ENCODE measurements at places on chromosomes 2 and 18.
A peak's percentile ranks its signal among the peaks of the same experiment; 100 is the strongest.

DNA sequence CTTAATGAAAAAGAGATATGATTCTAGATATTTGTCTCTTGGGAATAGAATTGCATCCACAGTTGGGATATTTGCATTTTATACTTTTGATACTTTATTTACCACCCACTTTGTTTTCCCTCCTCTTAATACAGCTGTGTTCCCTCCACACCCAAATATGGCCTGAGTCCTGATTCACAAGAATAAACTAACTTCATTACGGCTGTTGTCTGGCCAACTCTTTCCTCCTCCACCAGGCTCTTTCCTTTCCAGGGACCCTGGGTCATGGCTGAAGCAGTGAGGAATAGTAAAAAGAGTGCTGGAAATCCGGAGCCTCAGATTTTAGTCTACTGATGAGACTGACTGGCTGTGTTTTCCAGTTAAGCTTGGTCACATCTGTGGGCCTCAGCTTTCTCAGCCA lies 48.4 kb upstream of the STAM2 start:
- DNase-seq: no peak

- DNase-seq: no peak
These were observed 1.3 kb upstream of the MOCOS start for GRCh38 chr18:36185901-36186460.

GRCh38 chr18:35268821-35269220 lies 21.2 kb downstream of the ZSCAN30 start:
- DNase-seq: no peak

DNA sequence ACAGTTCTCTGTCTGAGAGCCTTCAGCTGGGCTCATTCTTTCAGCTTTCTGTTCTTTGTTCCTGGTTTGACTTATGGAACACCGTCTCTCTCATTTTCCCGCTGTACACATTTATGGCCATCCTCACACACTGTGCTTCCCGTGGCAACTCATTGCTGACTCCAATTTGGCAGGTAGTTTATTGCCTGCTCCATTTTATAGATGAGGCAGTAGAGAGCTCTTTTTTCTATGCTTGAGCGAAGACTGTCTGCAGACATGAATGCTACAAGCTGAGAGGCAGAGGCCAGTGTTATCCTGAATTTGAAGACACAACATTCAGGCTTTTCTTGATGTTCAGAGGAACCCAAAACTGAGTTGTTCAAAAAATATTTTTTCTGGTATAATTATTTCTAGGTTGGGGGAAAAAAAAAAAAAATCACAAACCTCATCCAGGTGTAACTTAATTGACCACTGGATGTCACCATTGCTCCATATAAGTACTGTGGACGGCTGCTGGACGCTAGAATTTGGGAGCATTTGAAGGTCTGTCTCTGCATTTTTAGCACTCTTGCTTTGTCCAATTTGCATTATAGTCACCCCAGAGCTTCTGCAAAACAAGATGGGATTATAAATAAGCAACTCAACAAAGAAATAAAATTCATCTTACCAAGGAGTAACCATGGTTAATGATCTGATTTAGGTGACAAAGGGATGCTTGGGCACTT lies 83.5 kb downstream of the HRH4 start:
- DNase-seq: no peak

DNA sequence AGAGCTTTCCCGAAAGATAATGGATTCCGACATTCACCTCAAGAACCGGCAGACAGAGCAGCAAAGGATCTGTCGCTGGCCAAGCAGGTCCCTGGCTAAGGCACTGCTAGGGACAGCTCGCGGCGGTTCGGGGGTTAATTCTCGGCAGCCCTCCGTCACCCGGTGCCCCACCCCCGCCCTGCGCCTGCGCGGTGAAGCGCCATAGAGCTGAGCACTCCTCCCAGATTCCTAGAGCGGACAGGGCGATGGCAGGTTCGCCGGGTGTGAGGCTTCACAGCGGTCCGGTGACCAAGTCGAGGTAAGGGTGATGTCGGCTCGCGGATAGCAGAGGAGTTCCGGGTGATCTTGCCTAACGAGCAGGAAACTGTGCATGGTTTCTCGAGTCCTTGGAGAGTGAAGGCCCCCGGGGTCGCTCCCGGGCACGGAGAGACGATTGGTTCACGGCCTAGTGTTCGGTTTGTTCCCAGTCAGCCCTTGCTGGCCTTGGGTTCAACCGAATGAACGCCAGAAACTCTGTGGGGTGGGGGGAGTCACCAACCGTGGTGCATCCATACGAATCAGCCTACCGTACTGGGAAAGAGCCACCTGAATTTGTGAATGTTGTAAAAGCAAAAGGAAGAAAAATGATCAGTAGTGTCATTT lies at the start of gene ZSCAN30:
Gene ZSCAN30, minus strand, starts transcription at position 136 of the 642 bp plus-strand sequence. CDS start 25,877 bp downstream, outside the sequence.
- DNase-seq: peak; percentile 92

GRCh38 chr2:126722081-126722480 lies 66.1 kb downstream of the GYPC start:
- DNase-seq: no peak

- peak; percentile 5 for DNase-seq
These were observed 27.8 kb downstream of the WDR7 start for GRCh38 chr18:56678836-56679565.

DNA sequence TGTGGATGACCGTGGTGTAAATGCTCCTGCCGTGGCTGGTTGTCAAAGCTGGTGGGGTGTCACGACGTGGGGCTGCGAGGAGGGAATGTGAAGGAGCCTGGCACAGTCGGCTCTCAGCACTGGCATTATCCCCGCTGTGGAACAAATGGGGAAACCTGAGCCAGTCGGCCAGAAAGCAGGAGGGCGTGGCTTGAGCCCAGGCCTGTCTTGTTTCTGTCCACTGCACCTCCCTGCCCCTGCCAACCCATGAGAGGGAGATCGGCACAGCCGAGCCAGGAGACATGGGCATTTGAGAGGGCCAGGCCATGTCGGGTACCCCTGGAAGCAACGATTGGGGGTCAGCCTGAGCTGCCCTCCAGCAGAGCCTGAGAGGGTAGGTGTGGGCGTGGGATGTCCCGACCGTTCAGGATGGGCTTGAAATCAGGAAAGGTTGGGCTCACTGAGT lies 44.5 kb downstream of the PDIA6 start:
- no peak for DNase-seq

DNA sequence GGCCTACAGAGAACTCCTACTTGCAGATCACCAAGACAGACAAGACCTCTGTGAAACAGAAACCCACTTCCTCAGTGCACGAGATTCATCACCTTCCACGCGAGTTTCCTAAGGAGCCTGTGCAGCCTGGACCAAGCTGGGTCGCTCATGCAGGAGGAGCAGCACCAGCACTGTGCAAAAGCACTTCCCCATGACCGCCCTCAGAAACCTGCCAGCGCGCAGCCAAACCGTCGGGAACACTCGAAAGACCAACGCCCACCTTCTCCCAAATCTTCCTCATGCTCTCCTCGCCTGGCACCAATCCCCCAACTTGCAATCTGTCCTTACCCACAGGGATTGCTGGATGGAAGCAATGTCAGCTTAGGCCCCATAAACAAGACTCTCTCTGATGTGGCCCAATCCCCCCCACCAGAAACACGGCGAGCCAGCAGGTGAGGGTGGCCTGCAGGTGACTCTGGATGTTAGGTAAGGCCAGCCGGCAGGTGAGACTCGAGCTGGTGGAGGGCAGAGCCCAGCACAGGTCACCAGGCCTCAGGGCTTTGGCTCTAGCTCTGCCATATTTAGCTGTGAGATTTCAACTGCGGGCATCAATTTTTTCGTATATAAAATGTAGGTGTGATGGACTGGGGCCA lies 69.4 kb downstream of the PXDN start:
- no peak for DNase-seq

DNA sequence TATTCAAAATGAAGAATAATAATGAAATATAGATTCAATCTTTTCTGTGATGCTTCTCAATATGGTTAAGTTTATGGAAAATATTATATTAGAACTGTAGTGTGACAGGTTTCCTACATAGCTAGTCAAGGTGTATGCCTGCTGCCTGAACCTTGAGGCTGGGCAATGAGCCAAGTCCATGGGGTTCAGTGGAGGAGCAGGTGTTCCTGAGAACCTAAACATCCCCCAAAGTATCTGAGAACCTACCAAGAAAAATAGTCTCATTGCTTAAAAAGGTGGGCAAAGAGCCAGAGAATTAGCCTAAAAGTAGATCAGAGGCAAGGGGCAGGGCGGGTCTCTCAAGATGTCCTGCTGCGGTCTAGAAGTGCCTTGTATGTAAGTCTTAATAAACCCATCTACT lies 185.9 kb upstream of the SPHKAP start:
- DNase-seq: no peak

All from amniotic epithelial cell (primary cell).